ENCODE measurements at places on chromosomes 7 and 10.

- DNase-seq, result no peak
Observed at GRCh38 chr10:98463976-98464754, 17.4 kb upstream of the HPS1 start.

DNA sequence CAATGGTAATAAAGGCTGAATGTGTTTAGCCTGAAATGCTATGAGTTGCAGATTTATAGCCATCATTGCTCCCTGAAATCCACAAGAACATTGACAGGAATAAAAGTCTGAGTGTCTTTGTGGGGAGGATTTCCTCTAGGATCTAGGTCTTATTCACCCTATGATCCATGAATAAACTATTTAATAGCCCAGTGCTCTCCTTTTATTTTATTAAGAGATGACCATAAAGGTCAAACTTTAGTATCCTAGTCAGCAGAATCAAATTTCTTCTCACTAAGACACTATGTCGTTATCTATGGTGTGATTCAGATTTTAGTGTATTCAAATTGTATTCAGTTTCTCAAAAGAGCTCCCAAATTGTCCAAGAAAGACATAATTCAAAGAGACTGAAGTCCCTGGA lies 67.8 kb upstream of the AKR1E2 start:
- no peak for DNase-seq

GRCh38 chr10:130557181-130557845 lies 421.1 kb downstream of the GLRX3 start:
- DNase-seq, result no peak

GRCh38 chr7:84477786-84478478 lies 283.3 kb upstream of the SEMA3A start:
- no peak for DNase-seq

- no peak for DNase-seq
Observed at GRCh38 chr7:125746510-125746909, 816.9 kb upstream of the POT1 start.

DNA sequence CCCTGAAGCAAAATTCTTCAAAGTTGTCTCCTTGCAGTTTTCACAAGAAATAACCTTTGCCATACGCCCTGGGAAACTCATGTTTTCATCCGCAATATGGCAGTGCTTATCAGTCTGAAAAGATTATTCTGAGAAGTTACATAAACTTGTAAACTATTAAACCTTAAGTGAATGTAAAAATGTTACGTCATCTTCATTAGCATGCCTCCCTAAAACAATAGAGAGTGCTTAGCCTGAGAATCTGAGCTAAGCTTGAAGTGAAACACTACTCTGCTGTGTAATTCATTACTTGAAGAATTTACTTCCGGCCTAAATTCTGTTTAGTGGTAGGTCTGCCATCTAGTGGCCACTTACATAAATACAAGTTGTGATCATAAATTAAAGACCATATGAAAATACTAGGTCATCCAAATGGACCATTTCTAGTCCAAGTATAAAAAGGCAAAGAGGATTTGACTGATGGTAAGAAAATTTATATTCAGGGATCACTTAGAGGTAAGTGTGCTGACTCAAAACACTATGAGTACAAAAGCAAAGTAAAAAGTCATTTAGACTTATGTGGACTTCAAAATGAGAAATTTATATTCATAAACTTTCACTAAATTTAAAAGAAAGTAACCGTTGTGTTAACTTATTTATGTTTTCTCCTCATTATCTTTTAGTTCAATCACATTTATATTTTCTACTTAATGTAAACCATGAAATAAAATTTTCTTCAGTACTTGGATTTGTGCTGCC lies 745.1 kb upstream of the LRRTM3 start:
- DNase-seq, result no peak

- peak; percentile 21 for DNase-seq
Observed at GRCh38 chr7:6271694-6272440, 557 bp downstream of the CYTH3 start.

- no peak for DNase-seq
Observed at GRCh38 chr7:19984231-19984632, 210.8 kb upstream of the TMEM196 start.

DNA sequence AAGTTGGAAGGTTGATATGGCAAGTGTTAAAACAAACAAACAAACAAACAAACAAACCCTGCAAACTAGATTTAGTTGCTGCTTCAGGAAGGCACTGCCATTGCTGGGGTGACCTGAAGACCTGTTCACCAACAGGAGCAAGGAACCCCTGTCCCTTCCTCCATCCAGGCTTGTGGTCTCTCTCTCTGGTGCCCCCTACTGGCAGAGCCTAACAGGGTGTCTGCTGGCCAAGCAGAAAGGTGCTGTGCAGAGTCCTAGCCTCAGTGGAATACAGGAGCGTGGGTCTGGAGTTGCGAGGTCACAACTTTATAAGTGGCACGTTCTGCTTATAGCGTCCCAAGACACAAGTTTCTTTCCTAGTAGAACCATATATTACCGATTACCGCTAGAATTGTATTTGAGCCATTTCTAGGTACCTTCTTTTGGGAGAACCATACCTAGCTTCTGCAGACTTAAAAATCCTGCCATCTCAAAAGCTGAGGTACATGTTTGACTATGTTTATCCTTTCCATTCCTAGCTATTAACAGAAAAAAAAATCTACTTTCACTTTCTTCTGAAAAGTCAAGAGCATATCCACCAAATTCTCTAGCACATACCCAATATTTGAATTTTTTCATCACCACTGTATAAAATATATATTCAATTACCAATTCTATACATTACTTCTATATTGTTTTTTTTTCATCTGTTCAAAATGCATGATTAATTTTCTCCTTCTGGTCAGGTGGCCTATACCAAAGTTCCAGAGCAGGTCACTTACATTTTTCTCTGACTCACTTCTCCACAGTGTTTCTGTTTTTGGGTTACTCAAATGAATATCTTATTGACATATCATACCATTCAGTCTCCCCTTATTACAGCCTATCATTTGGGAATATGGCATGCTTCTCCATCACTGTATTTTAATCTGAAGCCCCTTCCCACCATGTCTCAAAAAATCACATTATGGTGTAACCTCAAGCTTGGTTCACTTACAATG lies 29.1 kb upstream of the CALD1 start:
- DNase-seq, result peak; percentile 54

- no peak for DNase-seq
Observed at GRCh38 chr10:124152139-124153022, 59.0 kb upstream of the CHST15 start.

- DNase-seq, result no peak
Observed at GRCh38 chr7:57404343-57404966, 45.5 kb upstream of the ZNF716 start.

- no peak for DNase-seq
Observed at GRCh38 chr7:136665878-136666509, 202.5 kb upstream of the CHRM2 start.

- no peak for DNase-seq
Observed at GRCh38 chr7:151832138-151832537, 44.8 kb downstream of the PRKAG2 start.

DNA sequence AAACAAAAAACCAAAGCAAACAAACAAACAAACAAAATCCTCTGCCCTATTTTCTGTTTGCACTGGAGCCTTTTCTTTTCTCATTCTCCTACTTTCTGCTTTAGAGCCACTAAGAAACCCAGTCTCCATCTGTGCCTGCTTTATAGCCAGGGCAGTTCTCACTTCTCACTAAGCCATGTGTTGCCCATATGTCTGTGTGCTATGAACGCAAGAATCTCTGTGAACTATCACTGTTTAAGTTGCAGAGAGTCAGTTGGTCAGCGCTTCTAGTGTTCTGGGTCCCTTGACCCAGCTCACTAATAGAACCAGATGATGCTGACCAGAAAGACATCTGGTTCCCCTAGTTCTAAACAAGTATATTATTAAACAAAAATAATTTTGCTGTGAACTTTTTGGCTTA lies 81.4 kb downstream of the FAM185A start:
- DNase-seq, result no peak

GRCh38 chr7:111919631-111920179 lies 286.5 kb downstream of the DOCK4 start:
- DNase-seq, result no peak

DNA sequence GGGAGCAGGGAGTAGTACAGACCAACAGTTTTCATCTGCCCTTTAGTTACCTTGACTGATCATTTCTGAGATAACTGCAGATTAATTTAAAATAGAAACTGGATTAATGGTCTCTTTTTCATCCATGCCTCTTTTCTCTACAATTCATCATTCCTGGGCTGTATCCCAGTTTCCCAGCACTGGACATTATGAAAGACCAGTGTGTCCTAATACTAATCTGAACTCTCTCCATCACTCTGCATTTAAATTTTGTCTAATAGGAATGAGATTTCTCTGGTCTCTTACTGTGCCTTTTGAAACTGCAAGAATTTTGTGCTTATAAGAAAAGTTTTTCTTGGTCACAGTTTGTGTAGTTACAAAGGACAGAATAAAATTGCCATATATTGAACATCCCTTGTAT lies 12.7 kb downstream of the PLEKHA8 start:
- DNase-seq, result no peak

DNA sequence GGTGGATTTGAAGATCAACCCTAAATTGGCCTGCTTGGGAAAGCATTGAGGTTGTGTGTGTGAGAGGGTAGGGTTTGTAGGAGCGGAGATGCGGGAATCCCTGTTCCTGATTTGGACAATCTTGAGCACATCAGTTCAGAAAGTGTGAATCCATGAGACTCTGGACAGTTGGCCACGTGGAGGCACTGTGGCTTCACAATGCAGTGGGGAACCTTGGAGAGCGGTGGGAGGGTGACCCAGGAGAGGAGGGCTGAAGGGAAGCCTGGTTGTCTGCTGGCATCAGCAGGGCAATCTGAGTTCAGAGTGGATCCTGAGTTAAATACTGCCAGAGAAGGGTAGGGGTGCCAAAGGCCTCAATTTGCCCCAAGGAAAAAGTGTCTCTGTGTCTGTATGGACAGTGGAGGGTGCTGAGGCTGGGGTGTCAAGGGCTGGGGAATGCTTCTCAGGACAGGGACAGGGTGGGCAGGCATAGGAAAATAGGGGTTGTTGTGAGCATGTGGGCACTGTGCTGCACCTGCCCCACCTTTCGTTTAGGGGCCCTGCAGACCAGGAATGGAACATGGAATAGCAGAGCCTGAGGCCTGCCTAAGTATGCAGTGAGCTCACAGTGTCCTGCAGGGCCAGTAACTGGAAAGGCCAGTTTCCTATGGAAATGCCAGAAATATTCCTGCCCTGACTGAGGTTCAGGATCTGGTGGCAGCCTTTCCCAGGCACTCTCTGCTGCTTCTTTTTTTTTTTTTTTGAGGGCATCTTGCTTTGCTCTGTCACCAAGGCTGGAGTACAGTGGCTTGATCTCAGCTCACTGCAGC lies 162.9 kb upstream of the PRSS58 start:
- no peak for DNase-seq

GRCh38 chr7:8823486-8823885 lies 390.1 kb downstream of the NXPH1 start:
- no peak for DNase-seq

Data from stimulated activated CD4-positive, alpha-beta T cell treated with anti-CD3 and anti-CD28 coated beads, Interleukin-4, amount 100 ng/mL, for 4 hours (primary cell).